Stimulated activated CD8-positive, alpha-beta memory T cell treated with anti-CD3 and anti-CD28 coated beads, Interleukin-15, amount 100 ng/mL, for 1 hour (primary cell): ENCODE measurements at places on chromosomes 1 and 21.

GRCh38 chr1:204294357-204294756 lies 65.4 kb downstream of the PLEKHA6 start:
- no peak for DNase-seq

DNA sequence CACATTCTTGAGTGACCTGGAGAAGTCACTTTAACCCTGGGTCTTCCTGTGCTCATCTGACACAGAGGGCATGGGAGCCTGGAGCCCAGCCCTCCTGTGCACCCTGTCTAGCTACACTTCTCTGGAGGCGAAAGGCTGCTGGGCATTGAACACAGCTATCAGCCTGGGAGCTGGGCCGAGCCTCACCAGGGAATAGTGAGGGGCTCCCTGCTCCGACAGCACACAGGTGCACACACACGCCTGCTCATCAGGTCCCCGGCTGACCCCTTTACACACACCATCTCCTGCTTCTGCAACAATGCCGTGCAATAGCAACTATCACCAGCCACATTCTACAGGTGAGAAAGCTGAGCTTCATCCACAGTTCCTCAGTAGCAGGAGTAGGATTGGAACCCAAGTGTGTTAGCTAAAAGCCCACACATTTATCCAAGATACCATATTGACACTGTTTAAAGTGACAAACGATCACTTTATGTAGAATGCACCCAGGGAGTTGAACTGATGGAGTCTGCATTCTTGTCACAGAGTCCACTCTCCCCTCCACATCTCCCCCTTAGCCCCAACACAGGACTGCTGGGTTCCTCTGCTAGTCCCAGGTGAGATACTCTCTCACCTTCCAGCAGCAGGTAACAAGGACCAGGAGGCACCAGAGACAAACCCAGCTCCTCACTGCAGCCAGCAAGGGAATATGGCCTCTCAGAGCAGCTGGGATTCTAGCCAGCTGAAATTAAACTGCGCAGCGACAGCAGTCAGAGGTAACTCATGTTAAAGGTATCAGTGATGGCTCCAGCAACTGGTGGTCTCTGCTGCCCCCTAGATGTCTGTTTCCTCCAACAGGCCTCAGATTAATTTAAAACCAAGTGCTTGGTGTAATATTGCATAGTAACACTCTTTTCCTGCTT lies 18.3 kb upstream of the CAPN8 start:
- DNase-seq = peak; percentile 46

DNA sequence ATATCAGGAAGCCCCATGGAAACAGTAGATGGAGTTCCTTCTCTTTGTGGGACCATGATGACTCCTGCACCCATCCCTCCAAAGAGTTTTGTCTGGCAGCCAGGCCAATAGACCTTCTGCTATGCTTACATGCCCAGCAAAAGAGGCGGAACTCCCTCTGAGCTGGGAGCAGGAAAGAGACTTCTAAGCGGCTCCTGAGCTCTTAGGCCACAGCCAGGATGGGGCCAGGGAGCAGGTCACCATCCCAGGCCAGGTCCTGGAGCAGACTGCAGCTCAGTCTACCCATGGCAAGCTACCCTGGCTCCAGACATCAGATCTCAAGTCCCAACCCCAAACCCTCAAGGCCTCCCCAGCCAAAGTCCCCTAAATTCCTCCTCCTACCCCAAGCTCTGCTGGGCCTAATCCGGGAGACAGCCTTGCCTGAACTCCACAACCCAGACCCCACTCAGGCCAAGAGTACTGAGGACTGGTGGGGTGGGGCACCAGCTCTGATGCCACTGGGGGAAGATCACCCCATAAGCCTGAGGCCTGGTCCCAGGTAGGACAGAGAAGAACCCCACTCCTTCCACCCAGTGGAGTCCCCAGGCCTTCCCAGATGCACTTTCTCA lies 387.9 kb downstream of the MATN1 start:
- no peak for DNase-seq

- peak; percentile 22 for DNase-seq
Observed at GRCh38 chr1:171644805-171645483, 7.5 kb downstream of the MYOC start.

GRCh38 chr1:179082999-179083335 lies 1.1 kb downstream of the TOR3A start:
- no peak for DNase-seq

- DNase-seq = no peak
Observed at GRCh38 chr21:28229814-28230213, 762.9 kb downstream of the LTN1 start.

DNA sequence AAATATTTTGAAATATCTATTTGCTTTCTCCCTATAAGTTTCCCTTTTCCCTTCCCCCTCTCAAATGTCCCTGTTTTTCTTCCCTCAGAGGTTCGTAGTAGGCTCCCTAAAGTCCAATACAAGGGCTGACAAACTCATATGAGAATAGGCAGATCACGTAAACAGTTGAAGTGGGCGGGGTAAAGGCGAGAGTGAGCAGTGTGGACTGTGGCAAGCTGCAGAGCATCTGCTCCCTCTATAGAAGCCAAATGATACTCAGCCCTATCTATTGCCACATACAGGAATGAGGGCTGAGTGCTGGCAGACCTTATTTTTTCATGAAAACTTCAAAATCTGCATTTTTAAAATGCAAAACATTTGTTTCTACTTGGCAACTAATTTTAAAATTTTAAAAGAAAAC lies 26.3 kb downstream of the PRDX6 start:
- no peak for DNase-seq

- DNase-seq = no peak
Observed at GRCh38 chr1:197912739-197913494, 4.3 kb upstream of the LHX9 start.

GRCh38 chr21:33767236-33767635 lies 124.9 kb downstream of the ITSN1 start:
- DNase-seq = no peak
